ENCODE measurements at places on chromosomes 3 and 15. TPM values are rescaled to one million over a fixed set of nuclear protein-coding genes. Genes with fewer than 3 reads are reported as not detected.

IL17RC gene
- total RNA-seq: 33.2 TPM

TRIM42 gene
- not detected for total RNA-seq

TIGIT gene
- total RNA-seq: 1.1 TPM

FSTL1 gene
- 480 TPM for total RNA-seq

NEK10 gene
- total RNA-seq: 1.9 TPM

C3orf20 gene
- total RNA-seq: 0.18 TPM

RAB6B gene
- total RNA-seq: 9.5 TPM

TICRR gene
- total RNA-seq: 0.22 TPM

KY gene
- 3.3 TPM for total RNA-seq

SAMMSON gene
- total RNA-seq: 3.4 TPM

RLBP1 gene
- total RNA-seq: not detected

KIF7 gene
- 9.2 TPM for total RNA-seq

RAB8B gene
- 69.4 TPM for total RNA-seq

TERB2 gene
- not detected for total RNA-seq

All from sciatic nerve (tissue), 2 donors.